Fibroblast of skin of back (primary cell): ENCODE measurements at places on chromosomes 1 and 21.

DNA sequence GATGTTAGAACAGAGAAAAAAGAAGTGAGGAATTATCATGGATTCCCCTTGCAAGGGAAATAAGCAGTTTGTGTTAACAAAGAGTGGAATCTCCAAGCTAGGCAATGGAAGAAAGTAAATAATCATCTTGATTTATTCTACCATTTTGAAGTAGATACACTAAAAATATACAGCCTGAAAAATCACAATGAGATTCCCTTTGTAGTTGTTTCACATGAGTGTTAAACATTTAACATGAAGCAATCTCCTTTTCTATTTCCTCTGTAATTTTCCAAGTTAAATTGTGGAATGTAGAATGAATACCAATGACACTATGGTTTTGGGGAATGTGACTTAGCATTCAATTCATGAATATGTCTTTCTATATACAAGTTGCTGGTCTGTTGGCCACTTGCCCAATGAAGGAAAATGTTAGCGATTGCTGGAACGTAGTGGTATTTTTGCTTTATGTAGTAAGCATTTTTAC, 5.7 kb downstream of the TGFB2 start:
- DNase-seq: peak; percentile 96

DNA sequence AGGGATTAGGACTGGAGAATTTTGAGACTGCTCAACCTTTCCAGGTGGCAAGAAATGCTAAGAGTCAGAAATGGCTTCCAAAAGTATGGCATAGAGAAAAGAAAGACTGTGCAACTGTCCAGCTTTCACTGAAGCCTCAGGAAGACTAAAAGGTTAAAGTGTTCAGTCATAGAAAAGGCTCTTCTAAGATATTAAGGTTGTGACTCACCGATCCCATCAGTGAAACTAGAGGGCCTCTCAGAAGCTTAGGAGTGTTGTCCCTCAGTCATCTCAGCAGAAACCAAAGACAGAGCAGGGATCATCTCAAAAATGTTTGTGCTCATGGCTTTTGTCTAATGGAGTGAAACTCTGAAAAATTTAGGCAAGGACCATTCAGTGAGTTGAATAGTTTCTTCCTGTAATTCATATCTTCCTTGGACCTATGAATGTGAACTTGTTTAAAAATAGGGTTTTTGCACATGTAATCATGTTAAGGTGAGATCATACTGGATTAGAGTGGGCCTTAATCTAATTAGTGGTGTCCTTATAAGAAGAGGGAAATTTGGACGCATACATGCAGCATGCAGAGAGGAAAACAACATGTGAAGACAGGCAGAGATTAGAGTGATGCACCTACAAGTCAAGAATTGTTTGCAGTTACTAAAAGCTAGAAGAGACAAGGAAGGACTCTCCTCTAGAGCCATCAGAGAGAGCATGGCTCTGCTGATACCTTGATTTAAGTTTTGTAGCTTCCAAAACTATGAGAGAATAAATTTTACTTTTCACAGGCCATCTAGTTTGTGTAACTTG, 71.3 kb downstream of the RPE65 start:
- DNase-seq: peak; percentile 80

DNA sequence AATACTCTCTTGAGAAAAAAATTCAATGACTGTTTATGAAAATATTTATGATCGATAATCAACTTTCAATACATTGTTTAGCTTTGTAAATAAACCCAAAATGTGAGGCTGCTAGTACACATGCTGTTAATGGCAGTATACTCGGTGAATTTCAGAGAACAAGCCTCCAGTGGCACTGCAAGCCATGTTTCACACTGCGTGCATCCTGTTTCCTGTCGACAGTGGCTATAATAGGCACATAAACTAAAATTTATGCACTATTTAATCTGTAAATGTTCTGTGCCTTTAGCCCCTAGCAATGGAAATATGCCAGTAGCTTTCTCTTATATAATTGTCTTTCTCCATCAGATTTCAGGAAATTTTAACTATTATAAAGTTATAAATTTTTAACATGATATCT, 26.3 kb upstream of the RGS18 start:
- no peak for DNase-seq

GRCh38 chr1:187513190-187513589, 684.4 kb downstream of the PLA2G4A start:
- no peak for DNase-seq

DNA sequence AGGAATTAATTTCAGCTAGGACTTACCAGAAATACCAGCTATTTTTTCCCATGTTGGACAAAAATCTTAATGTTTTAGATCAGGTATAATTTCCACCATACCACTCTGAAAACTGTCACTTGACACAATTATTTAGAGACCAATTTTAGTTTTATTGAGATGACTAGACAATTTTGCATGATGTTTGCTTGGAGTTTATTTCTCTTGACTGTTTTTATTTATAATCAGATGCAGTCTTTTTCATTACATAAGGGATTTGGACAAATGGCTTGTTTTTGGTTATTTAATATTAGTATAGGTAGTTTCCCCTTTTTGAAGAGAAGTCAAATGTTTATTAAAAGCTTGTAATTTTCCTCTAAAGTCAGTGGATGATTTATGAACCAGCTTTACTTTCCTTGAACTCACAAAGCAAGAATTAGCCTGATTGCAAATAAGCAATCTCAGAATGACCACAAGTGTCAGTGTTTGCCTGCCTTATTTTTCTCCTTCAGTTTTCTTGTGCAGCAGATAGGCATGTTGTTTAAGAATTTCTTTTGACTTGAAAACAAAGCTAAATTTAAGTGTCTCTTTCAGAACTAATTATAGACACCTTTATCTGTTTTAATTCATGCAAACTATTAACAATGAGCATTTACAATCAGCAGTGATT, 3.8 kb upstream of the B3GALT2 start:
- peak; percentile 38 for DNase-seq

GRCh38 chr1:224159541-224159940, 23.5 kb upstream of the DEGS1 start:
- DNase-seq: no peak
